Naive thymus-derived CD8-positive, alpha-beta T cell (primary cell): ENCODE measurements at places on chromosomes 12 and 14. TPM values are rescaled to one million over a fixed set of nuclear protein-coding genes. Genes with fewer than 3 reads are reported as not detected.
A peak's percentile ranks its signal among the peaks of the same experiment; 100 is the strongest.

- no peak for DNase-seq
Measured at GRCh38 chr14:100618763-100619320, 31.6 kb upstream of the BEGAIN start.

GRCh38 chr12:123115409-123116121 lies 35.3 kb downstream of the PITPNM2 start:
- peak; percentile 30 for DNase-seq

- no peak for DNase-seq
Measured at GRCh38 chr14:104499784-104500760, 79.5 kb upstream of the C14orf180 start.

DNA sequence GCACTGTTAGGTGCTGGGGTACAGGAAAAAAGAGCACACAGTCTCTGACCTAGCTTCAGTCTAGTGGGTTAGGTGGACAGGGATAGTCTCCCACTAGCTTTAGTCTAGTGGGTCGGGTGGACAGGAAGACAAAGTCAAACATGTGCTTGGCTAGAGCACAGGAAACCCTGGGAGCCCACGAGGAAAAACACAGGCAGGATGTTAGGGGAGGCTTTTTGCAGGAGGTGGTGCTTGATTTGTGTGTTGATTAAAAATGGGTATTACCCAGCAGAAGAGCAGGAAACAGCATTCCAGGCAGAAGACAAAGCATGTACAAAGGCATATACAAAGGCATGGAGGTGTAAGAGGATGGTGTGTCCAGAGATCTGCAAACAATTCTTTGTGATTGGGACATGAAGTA lies 23.3 kb downstream of the SLC38A2 start:
- no peak for DNase-seq

GRCh38 chr12:106127338-106128126 lies 11.2 kb downstream of the NUAK1 start:
- no peak for DNase-seq

Gene TEX52
- total RNA-seq: not detected

GRCh38 chr12:103050273-103050672 lies 92.8 kb downstream of the ASCL1 start:
- DNase-seq: no peak

DNA sequence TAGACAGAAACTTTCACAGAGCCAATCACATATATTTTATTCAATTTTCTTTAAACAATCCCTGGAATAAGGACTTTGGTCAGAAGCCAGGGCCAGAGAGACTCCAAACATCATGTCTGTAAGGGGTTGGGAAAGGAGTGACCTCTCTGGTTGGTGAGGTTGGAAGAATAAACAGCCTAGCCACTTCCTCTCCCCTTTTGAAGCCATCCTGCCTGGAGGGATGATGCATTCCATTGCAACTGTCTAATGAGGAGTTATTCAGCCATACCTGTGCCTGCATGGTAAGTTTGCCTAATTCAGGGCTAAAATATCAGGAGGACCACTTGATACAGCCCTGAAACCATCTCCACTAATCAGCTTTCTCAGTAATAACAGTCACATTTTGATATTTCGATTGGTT lies 299.8 kb downstream of the KCNH5 start:
- DNase-seq: no peak

- no peak for DNase-seq
Measured at GRCh38 chr14:61530896-61531295, 164.4 kb upstream of the HIF1A start.

Gene SSTR1
- not detected for total RNA-seq

DNA sequence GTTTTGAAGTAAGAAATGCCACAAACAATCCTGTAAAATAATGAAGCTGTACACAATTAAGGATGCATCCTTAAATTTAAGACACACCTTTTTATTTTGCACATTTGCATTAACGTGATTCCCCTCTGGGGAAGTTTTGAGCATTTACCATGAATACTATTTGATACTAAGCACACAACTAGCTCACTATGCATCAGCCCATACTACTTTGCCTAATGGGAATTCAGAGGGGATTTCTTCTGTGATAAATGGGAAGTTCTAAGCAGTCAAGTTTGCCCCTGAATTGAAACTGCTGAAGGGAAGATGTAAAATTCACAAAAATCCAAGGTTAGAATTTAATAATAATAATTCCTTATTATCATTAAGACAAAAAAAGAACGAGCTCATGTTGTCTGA lies 27.4 kb downstream of the SINHCAF start:
- no peak for DNase-seq

Gene TSPAN8
- not detected for total RNA-seq

Gene SLC5A8
- not detected for total RNA-seq

GRCh38 chr12:5907807-5908206 lies 37.3 kb downstream of the ANO2 start:
- DNase-seq: no peak
